ENCODE measurements at places on chromosomes 5 and 9.

DNA sequence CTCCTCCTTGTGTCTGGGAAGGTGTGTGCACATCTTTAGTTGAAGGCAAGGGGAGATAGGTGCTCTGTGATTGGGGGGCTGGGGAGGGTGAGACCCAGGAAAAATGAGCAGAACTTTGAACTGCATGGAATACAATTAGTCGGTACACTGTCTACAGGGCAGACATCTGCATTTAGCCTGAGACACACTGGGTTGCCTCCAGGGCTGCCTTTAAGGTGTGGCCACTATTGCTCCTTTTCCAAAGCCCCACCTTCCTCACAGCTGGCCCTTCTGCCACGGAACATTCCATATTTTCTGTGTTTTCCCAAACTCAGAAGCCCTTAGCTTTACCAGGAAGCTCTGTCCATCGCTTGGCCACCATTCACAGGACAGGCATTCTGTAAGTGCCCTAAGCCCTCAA, 247.9 kb downstream of the HSPA4 start:
- no peak for DNase-seq

- DNase-seq = no peak
Measured at GRCh38 chr9:88680505-88681160, 145.7 kb downstream of the NXNL2 start.

DNA sequence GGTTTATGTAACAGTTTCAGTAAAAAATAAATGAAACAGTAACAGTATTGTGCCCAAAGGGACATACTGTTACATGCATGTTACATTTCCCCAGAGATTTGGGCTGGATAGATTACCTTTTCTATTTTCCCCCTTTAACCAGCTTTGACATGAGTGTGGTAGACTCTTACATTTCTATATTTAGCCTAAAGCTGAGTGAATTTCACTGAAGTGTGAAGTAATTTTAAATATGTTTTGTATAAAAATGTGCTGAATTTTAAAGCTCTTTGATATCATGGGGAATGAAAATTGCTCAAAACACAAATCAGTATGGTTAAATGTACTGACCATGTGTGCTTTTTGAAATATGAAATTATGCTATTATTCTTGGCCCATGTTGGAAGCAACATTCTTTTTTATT, 122.3 kb upstream of the CDH10 start:
- DNase-seq = no peak

- peak; percentile 74 for DNase-seq
Measured at GRCh38 chr5:32312197-32312594, 543 bp downstream of the MTMR12 start.

- DNase-seq = peak; percentile 75
Measured at GRCh38 chr5:135491552-135492318, 39.6 kb upstream of the TIFAB start.

DNA sequence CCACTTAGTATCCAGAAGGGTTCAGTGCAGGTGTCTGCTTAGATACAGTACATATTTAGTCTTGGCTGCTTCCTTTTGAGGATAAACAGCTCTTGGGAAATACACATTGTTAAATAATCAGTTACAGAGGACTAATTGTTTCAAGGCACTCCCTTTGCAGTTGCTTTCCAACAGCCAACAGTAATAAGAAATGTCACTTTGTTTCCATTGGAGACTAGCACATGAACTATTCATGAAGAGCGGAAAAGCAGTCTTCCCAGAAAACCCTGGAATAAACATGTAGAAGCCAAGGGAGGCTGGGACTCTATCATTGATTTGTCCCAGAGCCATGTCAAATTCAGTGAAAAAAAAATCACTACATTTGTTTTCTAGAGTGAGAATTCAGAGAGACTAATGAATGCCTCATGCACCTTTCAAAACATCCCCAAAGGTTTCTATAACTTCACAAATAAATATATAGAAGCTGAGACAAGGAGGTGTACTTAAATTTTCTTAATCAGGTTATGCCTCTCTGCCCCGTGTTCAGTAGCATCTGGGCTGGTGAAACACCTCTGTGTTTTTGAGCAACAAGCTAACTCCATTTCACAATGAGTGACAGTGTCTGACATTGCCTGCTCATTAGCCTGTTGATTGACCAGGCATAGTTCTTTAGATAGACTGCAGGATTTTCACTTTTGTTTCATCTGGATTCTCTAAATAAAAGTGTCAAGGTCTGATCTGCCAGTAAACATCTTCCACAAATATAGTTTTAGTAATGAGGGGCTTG, 271.5 kb downstream of the ARRDC3 start:
- no peak for DNase-seq

DNA sequence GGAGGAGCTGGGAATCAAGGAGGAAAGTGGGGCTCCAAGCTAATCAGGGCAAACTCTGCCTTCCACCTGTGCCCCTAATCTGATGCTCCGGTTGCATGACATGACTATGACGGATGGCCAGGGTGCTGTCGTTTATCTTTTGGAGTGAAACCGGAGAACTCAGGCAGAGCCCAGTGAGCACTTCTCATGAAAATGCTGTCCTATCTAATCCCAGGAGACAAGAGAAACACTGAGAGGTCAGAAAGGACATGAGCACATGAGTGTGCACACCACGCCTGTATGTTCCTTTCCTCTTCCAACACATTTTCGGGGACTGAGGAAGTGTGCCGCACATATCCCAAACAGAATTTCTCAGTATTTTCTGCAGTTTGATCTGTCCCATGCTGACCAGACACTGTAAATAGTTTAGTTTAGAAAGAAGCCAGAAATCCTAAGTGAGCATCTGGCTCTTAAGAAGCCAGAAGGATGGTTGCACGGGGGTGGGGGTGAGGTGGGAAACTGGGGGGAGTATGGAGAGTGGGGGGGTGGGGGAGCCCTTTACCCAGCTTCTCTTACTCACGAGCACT, 217.1 kb downstream of the TSSK1B start:
- no peak for DNase-seq

GRCh38 chr9:129590466-129590865, 30.4 kb downstream of the C9orf50 start:
- no peak for DNase-seq

DNA sequence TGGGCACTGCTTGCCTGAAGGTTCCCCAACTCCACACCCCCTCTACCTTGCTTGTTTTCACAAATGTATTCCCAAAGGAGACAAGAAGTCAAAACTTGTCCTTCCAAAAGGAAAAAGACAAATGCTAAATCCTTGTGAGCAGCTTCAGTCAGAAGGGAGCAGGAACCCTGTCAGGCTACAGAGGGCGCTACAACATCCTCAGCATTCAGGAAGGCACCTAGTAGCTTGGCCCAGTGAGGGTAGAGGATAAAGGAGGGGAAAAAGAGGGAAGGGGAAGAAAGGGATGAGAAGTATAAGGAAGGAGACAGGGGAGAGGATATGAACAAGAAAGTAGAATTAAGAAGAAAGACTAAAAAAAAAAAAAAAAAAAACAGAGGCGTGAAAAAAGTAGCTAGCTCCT, 97.5 kb downstream of the MLLT3 start:
- DNase-seq = no peak

GRCh38 chr9:14870090-14870489, 40.1 kb downstream of the FREM1 start:
- no peak for DNase-seq

GRCh38 chr5:16659536-16659935, 42.7 kb upstream of the RETREG1 start:
- DNase-seq = no peak

DNA sequence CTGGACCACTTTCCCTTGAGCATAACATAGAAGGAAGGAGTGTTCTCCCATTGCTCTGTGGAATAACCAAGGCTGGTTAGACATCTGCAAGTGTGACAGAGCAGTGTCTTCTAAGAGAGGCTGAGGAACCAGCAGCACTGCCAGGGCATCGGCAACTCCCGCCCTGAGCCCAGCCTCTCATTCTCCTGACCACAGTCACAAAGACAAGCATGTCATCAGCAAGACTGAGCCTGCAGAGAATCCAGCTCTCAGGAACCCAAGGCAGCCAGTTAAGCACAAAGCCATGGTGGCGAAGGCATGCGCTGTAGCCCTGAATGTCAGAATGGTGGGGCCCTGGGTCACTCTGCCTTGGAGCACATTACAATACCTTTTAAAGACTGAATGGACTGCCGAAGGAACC, 253.9 kb downstream of the AGTPBP1 start:
- no peak for DNase-seq

GRCh38 chr5:139296862-139297326, 3.4 kb downstream of the MATR3 start:
- DNase-seq = peak; percentile 54

- DNase-seq = no peak
Measured at GRCh38 chr9:86783884-86784283, 163.4 kb downstream of the GAS1 start.

DNA sequence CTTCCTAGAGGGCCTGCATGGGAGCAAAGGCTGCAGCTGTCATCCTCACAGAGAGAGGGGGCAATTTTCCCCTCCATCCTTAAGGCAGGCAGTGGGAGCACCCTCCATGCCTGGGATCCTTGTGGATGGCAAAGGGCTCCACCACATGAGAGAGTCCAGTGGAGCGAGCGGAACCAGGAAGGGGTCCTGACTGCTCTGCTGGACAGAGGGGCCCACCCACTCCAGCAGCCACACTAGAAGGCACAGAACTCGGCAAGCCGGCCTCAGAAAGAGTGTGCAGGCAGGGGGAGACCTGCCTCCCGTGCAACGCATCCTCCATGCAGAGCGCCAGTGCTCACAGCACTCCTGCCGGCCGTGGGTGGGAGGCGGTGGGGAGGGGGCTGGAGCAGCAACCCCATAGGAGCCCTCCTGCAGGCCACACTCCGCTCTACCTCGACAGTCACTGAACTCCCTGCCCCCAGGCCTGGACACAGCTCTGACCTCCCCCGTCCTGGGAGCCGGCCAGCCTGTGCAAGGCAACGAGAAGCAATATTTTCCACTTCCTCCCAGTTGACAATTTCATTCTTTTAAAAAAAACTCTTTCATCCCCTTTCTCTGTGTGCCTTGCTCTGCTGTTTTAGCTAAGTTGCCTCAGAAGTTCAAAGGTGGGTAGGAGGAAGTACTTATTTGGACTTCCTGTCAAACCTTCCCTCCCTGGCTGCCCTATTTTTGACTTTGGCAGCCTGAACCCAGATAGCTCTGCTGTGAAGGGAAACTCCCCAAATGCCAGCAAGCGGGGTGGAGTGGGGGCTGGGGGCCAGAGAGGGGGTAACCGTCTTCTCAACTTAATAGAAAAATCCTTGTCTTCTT, 5.3 kb upstream of the LCP2 start:
- DNase-seq = no peak

DNA sequence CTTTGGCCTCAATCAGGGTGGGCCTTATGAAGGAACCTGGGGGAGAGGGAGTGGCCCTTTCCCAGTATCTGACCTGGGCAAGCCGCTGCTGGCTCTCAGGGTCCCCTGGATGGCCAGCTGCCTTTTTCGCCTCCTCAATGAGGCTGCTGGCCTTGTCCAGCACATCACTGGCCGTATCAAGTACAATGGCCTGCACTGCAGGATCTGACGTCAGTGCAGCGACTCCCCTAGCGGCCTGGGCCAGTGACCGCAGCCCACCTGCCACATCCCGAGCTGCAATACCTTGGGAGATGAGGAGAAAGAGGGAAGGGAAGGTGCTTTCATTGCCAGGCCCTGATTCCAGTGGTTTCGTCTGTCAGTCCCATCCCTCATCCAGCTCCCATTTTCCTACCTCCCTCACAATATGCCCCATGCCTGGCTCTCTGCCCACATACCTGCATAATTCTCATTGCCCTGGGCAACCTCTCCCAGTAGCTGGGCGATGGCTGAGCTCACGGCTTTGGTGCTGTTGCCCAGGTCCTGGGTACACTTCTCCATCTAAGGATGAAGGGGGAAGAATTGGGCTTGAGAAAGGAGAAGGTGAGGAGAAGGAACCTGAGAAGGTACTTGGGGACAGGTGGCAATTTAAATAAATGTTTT, 19.1 kb downstream of the TLN1 start:
- no peak for DNase-seq

DNA sequence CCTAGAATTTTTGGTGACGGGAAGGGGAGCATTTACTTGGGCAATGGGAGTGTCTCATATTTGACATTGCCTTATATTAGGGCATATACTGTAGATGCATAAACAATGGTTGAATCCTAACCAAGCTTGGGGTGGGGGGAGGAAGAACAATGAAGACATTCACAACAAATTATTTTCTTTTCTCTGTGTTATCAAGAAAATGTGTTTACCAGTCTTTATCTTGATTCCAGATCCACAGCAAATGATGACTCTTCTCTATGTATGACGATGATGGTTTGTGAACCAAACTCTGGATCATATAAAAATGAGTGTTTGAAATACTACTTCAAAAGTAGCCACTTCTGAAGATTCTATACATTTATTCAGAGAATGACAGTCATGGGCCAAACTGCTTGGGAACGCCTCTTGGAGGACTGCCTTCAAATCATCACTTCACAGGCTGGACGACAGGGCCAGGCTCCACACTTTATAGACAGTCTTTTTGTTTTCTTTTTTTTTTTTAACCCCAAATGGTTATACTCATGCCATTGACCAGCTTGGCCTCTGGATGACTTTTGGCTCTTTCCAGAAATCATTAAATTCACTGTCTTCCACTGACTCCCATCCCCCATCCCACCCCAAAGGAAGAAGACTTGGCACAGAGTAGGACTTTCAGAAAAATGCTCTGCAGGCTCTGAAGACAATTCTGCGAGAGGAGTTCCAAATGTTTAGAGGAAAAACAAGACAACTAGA, 123.8 kb upstream of the LIFR start:
- DNase-seq = no peak

DNA sequence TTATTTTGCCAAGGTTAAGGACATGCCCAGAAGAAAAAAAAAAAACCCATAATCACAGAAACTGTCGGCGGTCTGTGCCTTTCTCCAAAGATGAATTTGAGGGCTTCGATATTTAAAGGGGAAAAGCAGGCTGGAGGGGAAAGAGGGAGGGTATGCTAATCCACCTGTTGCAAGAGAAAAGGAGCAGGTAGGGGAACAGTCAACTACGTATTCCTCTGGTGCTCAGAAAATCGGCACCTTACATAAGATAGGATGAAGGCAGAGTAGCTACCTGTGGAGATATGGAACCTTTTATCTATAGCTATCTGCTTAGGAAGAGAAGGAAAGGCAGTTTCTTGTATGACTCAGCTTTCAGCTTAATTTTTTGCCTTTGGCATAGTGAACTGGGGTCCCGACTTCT, 77.7 kb downstream of the PTCD2 start:
- no peak for DNase-seq

GRCh38 chr5:67393211-67393610, 196.6 kb upstream of the CD180 start:
- DNase-seq = no peak

DNA sequence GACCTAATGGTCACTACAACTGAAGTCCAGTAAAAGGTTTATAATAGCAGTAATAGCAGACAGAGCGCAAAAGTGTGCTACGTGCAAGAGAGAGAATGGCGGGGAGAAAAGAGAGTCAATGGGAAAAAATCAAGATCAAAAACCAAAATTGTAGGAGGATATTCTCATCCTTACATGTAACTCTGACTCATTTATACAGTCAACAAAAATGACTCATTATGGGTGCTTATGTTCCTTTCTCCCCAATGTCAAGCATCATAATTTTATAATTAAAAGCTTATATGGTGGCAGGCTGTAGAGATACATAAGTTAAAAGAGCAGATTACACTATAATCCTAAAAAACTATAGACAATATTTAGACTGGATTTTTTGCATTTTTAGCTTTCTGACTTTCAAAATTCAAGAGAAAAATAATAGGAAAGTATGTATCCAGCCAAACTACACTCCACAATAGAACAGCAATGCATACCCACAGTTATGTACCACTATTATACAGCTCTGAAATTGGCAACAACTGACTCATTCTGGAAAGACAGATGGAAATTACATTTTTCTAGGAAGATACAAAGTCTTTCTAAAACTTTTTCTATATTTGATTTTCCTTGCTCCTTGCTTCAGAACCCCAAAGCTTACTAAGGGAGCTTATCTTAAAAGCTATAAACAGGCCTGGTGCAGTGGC, 78.4 kb downstream of the PLPP1 start:
- no peak for DNase-seq

- peak; percentile 63 for DNase-seq
Measured at GRCh38 chr5:72166070-72166979, 59.0 kb downstream of the MAP1B start.

All from kidney tubule cell (primary cell).